Substantia nigra (tissue), 51 donors: ENCODE measurements at places on chromosomes 13 and 19.
A peak's percentile ranks its signal among the peaks of the same experiment; 100 is the strongest.

- no peak for DNase-seq
Measured at GRCh38 chr13:29562786-29563438, 32.6 kb downstream of the SLC7A1 start.

DNA sequence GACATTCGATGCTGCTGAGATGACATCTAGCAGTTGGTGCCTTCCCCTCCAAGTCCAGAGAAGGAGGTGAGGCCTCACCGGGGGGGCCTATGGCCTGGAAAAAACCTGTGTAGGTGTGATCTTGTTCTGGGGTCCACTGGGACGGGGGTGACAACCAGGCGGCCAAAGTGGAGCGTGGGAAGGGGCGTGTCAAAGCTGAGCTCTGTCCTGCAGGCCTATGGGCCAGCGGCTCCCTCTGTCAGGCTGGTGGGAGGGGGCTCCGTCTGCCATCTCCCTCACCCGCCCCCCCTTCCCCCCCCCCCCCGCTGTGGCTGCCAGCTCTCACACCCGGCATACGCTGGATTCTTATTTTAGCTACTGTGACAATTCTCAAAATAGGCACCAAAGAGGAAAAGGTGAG, 56.7 kb upstream of the UQCRFS1 start:
- DNase-seq = no peak

GRCh38 chr19:13981467-13981866, 24.7 kb downstream of the RFX1 start:
- DNase-seq = no peak

GRCh38 chr13:40631605-40632004, 34.8 kb downstream of the FOXO1 start:
- DNase-seq = no peak

DNA sequence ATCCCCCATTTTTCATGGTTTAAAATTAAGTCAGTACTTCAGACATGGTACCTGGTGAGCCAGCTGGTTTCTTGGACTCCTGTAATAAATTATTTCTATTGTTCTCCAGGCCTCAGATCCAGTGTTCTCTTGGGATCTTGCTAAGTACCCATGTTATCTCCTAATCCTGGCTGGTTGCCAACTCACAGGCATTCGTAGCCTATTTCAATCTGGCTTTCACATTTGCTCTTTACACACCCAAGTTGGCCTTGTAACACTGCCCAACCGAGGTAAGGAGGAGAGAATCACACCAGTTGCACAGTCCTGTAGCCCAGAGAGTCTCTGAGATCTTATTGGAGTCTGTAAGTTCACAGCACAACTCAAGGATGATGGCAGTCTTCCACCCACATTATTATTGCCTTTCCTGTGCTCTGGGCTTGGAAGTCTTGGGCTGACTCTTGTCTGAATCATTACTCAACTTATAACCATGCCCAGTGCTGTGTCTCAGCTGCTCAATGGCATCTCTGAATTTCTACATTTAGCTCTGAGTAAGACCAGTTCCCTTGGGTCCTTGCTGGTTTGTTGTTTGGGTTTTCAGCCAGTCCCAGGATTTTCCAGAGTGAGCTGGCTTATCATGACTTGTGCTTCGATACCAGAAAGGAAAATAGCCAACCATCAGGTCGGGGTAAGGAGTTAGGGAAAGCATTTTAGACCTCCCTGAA, 76.6 kb upstream of the KLF12 start:
- DNase-seq = no peak

- no peak for DNase-seq
Measured at GRCh38 chr13:74162135-74162534, 27.9 kb upstream of the KLF12 start.

DNA sequence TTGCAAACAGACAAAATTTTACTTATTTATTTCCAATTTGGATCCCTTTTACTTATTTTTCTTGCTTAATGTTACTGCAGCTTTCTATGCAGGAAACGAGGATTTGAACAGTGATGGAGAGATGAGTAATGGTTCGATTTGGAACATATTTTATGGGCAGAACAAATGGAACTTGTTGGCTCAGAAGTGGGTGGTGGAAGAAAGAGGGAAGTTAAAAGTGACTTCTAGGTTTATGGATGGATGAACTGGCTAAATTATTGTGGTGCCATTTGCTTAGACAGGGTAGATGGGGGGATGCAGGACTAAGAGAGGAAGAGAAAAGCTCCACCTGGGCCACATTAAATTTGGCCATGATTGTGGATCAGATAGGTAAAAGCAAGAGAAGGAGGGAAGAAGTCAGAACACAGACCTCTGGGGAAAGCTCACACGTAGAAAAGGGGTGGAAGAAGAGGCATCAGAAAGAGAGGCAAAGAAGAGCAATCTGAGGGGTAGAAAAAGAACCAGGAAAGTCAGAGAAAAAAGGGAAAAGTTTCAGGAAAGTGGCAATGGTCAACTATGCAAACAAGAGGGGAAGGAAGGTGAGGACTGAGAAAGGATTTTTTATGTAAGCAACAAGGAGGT, 768 bp upstream of the CYSLTR2 start:
- no peak for DNase-seq

- no peak for DNase-seq
Measured at GRCh38 chr13:102260256-102260655, 141.6 kb downstream of the FGF14 start.

GRCh38 chr19:13689085-13689484, 75.2 kb upstream of the MRI1 start:
- DNase-seq = no peak

DNA sequence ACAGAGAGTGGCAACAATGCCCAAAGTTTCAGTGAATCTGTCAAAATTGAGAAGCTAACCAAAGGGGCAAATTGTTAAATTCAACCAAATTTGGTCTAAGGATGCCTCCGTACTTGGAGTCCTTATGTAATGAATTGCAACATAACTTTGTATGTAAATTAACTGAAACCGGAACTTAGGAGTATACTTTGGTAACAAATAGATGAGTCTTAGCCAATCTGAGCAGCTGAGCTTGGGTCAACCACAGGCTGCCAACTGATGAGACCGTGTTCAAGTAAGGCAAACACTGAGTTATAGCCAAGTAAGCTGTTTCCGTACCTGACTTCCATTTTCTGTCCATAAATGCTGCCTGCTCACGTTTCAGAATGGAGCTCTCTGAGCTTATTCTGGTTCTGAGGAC, 5.3 kb downstream of the VWA8 start:
- DNase-seq = no peak

GRCh38 chr19:55383279-55384130, 587 bp downstream of the TMEM238 start:
- peak; percentile 29 for DNase-seq

DNA sequence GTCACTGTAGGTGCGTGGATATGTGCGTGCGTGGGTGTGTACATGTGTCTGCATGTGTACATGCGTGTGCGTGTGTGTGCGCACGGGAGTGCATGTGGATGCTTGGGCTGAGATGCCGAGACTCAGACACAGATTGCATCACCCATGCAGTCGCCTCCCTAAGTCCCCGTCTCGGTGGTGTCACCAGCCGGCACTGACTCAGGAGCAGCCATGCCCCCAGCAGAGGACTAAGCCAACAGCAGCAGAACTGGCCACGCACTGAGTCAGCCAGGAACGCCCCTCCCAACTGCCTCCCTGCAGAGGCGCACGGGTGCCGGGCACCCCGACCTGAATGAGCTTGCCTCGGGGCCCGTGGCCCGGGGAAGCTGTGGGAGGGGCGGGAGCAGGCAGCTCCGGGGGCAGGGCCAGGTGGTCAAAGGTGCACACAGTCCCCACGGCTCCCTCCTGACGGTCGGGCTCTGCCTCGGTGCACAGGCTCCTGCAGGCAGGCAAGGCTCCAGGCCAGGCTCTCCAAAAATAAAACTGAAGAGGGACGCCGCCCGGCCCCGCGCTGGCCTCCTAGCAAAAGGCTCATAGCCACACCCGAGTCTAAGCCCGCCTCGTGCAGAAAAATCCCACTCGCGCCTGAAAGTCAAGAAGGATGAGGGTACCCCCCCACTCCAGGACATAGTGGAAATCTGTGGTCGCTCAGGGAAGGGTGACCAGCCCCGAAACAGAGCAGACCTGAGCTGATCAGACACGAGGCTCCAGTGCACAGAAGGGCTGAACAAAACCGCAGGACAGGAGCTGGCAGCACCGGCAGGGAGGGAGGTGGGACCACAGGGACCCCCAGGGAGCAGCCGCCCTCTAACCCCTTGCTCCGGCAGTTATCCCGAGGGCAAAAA, 49.2 kb downstream of the GADD45B start:
- no peak for DNase-seq

DNA sequence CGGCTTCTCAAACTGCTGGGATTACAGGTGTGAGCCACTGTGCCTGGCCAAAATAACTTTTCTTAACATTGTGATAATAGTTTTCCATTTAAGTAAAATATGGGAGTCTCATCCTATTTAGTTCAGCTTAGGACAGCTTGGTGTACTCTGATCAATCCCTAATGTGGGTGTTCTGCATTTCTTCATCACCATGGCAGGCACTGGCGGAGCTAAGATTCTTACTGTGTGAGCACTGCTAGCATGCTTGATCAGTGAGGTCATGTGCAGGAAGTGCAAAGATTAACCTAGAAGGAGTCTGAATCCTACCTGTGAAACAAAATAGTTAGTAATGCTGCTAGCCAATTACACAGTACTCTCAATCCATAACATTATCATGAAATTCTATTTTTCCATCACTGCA, 1684.2 kb upstream of the SLC10A2 start:
- DNase-seq = no peak

GRCh38 chr19:34976611-34977010, 12.6 kb upstream of the ZNF792 start:
- DNase-seq = no peak

- no peak for DNase-seq
Measured at GRCh38 chr19:808423-808775, 11.1 kb downstream of the PTBP1 start.

- DNase-seq = no peak
Measured at GRCh38 chr19:13195678-13196077, 45.5 kb downstream of the IER2 start.

DNA sequence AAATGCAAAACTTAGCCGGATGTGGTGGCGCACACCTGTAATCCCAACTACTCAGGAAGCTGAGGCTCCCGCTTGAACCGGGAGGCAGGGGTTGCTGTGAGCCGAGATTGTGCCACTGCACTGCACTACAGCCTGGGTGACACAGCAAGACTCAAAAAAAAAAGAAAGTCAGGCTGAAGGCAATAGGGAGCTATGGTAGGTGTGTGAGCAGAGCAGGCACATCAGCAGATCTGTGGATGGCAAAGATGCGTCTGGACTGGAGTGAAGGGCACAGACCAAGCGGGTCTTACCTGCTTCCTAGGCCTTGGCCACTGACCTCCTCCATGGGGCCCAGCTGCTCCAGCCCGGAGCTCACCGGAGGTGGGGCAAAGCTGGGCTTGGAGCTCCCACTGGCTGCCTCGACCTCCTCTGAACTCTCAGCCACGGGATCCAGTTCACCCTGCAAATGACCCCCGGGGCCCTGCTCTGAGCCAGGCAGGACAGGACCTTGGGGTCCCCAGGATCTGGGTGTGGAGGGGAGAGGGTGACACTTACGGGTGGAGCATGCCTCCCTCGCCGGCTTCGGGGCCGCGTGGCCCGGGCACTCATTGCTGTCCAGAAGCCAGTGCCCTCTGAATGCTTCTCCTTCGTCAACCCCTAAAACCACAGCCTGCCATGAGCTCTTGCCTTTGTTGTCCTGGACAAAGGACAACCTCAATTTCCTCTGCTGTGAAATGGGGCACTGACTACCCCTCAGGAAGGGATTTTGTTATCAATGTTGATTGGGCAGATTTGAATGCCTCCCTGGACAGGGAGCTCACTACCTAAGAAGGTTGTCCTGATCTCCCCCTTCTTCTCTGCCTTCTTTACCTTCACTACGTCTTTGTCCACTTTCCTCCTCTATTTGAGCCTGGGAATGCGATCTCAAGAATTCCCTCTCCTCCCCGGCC, 569 bp downstream of the USHBP1 start:
- no peak for DNase-seq

- no peak for DNase-seq
Measured at GRCh38 chr19:55525289-55526101, 11.4 kb downstream of the SBK2 start.

DNA sequence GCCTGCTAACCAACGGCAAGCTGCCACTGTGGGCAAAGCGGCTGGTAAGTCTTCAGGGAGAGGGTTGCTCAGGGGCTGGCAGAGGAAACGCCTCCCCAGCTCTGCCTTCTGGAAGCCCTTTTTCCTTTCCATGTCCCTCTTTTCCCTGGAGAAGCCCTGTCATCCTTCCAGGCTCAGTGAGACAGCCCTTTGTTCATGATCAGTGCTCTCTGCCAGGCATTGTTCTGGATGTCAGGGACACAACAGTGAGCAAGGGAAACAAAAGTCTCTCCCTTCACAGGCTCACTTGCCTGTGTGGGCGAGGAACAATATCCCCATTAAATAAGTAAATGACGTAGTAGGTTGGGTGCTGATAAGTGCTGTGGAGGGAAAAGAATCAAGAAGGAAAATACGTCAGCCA, 13.9 kb upstream of the OVOL3 start:
- DNase-seq = peak; percentile 74
